ENCODE measurements at places on chromosomes 13 and 19.

- no peak for DNase-seq
Observed at GRCh38 chr19:15643387-15643786, 2.7 kb downstream of the CYP4F3 start.

GRCh38 chr19:43452582-43452981 lies 12.8 kb downstream of the LYPD3 start:
- no peak for DNase-seq

DNA sequence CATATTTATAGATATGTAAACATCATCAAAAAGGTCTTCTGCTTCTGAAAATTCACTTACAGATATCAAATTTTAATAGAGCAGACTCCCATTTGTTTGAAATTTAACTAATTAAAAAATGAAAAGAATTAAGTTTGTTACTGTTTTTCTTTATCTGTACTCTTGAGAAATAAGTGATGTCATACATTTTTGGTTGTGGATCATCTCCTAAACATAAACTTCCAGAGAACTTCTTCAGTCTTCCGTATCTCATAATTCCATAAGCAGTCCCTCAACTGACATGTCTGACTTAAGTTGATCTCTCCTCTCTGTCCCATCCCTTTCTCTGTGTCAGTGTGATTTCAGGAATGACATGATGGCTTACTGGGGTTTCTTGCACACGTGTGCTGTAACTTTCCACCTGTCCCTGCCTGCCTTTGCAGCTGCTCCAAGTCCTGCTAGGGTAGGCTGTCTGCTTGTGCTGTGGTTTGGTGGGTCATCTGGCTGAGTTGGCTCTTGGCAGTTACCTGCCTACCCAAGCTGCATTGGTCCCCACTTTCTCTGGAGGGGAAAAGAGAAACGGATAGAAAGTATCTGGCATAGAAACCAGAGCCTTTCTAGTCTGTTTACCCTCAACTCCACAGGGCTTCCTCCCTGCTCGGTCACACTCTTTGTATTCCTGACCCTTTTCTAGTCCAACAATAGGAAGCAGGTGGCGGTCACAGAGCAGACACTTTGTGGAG lies 127.1 kb downstream of the GGACT start:
- DNase-seq, result no peak

GRCh38 chr13:91572439-91572838 lies 174.0 kb downstream of the GPC5 start:
- no peak for DNase-seq

GRCh38 chr13:60410299-60410698 lies 13.3 kb downstream of the TDRD3 start:
- no peak for DNase-seq

DNA sequence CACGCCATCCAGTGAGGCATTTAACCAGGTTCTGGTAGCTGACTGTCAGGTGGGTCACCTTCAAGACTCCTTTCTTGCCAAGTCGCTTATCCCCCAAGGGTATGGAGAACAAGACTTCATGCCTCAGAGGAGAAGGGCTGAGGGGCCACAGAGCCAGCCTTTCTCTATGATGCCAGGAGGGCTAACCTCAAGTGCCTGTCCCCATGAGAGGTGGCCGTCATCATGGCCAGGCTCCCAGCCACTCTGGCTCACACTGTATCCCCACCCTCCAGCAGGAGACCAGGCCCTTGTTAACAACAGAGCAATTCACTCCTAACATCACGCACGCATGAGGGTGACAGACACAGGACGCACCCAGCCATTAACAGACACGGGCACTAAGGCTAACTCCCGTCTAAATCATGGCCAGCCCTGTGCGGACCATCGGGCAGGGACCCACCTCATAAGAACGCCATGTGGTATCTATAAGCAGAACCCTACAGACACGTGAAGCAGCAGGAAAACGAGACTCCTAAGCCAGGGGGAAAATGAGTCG lies 38.6 kb upstream of the ISYNA1 start:
- DNase-seq, result no peak

- DNase-seq, result peak; percentile 11
Observed at GRCh38 chr13:23087880-23088279, 92.9 kb upstream of the SGCG start.

GRCh38 chr19:556611-557382 lies 12.9 kb downstream of the GZMM start:
- no peak for DNase-seq
